ENCODE measurements at places on chromosomes 11 and 22.

- no peak for DNase-seq
Observed at GRCh38 chr11:133023232-133023631, 509.1 kb downstream of the OPCML start.

GRCh38 chr11:62880231-62880802 is 379 bp upstream of the SLC3A2 start:
- no peak for DNase-seq

GRCh38 chr11:122701143-122701542 is 45.6 kb downstream of the UBASH3B start:
- no peak for DNase-seq

DNA sequence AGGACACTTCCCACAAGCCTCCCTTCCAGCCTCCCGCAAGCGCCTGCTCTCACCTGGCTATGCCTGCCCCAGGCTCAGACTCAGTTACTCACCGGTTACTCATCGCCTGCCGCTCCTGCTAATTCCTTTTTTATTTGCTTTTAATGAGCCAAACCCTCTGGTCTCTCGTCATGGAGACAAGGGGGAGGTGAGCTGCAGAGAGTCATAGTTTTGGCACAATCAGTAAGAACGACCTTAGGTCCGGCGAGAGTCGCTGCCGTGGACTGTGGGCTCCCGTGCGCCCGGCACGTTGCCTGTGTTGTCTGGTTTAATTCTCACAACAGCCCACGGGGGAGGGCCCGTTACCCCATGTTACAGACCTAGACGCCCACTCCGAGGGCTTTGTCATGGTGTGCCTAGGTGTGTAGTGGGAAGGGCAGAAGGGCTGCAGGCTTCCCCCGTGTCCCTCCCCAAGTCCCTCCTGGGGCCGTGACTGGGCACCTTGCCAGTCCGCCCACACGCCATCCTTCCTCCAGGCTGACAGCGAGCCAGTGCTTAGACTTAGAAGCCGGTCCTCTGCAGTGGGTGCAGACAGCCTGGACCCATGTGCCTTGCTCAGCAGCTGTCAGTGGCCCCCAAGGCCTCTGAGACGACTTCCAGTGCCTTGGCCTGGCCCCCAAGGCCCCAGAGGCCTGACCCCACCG is 42.2 kb downstream of the WNT7B start:
- DNase-seq: no peak

- DNase-seq: no peak
Observed at GRCh38 chr22:32331918-32332725, 25.5 kb upstream of the RFPL3 start.

- DNase-seq: no peak
Observed at GRCh38 chr11:64291752-64292459, 804 bp downstream of the KCNK4 start.

GRCh38 chr11:124863137-124863825 is 2.0 kb upstream of the ROBO3 start:
- DNase-seq: no peak

GRCh38 chr11:2076441-2076840 is 62.7 kb downstream of the IGF2 start:
- DNase-seq: no peak

- no peak for DNase-seq
Observed at GRCh38 chr11:119371778-119372182, 9.7 kb downstream of the USP2 start.

DNA sequence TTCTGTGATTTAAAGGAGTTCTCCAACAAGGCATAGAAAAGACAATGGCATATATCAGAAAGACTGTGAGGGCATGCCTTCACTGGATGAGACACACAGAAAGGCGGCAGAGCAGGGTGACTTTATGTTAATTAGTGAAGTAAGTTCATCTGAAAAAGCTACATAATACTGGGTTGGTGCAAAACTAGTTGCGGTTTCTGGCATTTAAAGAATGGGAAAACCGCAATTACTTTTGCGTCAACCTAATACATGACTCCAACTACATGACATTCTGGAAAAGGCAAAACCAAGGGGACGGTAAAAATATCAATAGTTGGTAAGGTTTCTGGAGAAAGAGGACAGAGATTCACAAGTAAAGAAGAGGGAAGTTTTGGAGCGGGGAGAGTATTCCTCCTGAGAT is 5.1 kb downstream of the RFPL1 start:
- no peak for DNase-seq

DNA sequence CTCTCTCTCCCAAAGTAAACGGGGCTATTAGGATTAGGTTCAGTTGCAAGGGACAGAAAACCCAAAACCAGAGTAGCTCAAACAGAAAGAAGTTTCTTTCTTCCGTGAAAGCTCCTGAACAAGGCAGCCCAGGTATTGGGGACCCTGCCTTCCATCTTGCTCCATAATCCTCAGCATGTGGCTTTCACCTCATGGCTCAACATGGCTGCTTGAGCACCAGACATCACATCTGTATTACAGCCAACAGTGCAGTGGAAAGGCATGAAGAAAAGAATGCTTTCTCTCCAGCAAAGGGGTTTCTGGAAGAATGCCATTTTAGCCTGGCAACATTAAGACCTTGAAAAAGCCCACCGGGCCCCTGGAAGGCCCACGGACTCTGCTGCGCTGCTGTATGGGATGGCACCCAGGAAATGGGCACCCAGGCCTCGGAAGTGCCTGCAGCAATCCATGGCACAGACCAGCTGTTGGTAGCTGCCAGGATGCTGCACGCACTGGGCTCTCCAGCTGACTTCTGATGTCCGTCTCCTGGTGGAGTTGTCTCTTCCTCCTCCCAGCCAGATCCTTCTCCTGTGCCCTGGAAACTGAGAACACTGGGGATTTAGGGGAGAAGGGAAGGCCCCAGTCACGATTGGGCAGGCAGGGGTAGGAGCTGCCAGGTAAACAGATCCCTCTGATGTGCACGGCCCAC is 22.6 kb downstream of the PDGFB start:
- DNase-seq: no peak

- no peak for DNase-seq
Observed at GRCh38 chr11:13728076-13728475, 59.6 kb downstream of the FAR1 start.

GRCh38 chr11:10243896-10244575 is 50.0 kb downstream of the SBF2 start:
- DNase-seq: no peak

DNA sequence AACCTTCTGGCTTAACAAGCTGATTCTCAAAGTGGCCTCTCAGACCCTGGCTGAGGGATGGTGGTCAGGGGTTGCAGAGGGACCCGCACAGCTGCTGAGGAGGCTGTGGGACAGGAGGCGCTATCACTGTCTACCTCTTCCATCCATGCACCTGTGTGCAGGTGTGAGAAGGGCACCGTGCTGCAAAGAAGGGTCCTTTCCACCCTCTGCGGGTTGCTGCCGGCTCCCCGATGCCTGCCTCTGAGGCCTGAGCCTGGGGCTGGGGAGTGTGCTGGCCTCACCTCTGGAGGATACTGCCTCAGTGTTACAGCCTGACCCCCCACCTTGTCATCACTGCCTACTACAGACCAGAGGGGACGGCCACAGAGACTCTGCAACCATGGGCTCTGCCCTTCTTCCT is 66.1 kb upstream of the B3GAT1 start:
- no peak for DNase-seq

GRCh38 chr11:24704716-24705115 is 207.9 kb downstream of the LUZP2 start:
- no peak for DNase-seq

- DNase-seq: no peak
Observed at GRCh38 chr11:1939006-1939625, 8.0 kb upstream of the MRPL23 start.

- no peak for DNase-seq
Observed at GRCh38 chr11:109184376-109184775, 237.6 kb upstream of the C11orf87 start.

DNA sequence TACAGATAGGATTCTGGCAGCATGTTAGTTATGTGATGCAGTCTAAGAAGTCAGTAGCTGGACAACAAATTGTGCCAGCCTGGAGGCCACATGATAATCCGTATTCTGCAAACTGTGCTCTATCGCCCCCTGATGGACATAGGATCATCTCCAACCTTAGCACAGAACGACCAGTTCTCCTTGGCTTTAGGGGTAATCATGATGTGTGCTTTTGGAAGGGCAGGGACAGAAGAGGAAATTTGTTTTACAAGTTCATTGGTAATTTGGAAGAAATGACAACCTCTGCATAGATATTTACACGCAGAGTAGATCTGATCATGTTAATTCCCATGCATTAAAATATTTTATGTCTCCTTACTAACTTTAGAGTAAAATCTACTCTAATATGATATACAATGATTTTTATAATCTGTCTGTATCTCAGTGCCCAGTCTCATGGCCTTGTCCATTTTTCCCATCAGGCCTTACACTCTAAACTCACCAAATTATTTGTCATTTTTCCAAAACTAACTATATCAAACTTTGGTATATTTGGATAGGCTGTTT is 12.1 kb downstream of the OR10D3 start:
- DNase-seq: peak; percentile 26

GRCh38 chr11:65553301-65554001 is 4.7 kb downstream of the LTBP3 start:
- peak; percentile 62 for DNase-seq

- DNase-seq: no peak
Observed at GRCh38 chr11:45097721-45098493, 48.5 kb upstream of the PRDM11 start.

All from activated CD4-positive, alpha-beta T cell treated with anti-CD3 and anti-CD28 coated beads for 4 hours (primary cell).